ENCODE measurements at places on chromosomes 2 and 18.

- DNase-seq = no peak
Measured at GRCh38 chr2:46764547-46764946, 151.1 kb downstream of the MCFD2 start.

DNA sequence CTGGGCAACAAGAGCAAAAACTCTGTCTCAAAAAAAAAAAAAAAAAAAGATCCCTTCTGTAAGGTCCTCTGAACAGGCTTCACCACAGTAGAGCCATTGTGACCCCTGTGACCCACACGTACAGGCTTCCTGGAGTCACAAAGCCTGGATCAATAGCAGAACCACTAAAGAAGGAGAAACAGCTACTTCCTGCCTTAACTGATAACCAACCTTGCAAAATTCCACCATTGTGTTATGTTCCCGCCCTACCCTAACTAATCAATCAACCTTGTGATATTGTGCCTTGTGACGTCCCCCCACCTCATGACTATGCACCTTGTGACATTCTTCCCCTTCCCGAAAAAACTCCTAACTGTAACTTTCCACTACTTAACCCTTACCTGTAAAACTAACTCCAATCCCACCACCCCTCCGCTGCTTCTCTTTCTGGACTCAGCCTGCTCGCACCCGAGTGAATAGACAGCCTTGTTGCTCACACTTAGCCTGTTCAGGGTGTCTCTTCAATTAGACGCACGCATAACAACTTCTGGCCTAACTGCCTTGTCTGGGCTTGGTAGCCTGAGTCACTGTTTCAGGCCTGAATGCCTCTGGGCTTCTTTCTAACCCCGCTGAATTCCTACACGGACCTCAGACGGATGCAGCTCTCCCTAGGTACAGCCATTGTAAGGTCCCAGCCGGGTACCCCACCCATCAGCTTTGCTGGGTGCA, 13.9 kb downstream of the SCYGR8 start:
- no peak for DNase-seq

DNA sequence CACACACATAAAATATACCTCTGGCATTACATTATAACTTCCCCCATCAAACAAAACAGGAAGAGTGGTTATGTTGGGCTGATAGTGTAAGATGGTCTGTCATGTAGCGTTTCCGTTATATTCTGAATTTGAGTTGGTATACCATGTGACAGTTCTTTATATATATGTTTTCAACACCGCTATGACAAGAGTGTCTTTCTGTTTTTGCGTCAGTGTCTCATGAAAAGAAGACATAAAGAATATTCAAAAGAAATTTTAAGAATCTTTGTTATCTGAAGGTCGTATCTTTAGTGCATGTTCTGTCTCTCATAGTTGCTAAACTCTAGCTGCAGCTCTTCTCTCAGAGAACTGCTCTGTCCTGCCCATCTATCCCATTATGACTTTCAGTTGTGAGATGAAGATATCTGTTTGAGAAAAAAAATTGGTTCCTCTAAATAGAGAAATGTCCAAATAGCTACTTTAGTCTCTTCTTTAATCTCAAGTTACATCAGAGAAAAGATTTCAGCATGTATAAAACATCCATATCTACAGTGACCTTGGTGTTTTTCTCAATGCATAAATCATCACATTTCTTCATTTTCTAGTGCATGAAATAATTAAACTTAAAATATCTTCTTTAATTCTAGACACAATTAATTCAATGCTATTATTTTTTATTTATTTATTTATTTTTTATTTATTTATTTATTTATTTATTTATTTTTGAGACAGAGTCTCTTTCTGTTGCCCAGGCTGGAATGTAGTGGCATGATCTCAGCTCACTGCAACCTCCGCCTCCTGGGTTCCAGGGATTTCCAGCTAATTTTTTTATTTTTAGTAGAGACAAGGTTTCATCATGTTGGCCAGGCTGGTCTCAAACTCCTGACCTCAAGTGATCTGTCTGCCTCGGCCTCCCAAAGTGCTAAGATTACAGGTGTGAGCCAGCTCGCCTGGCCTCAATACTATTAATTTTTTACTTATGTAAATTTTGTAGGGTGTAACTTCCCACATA, 24.3 kb upstream of the PSME4 start:
- DNase-seq = no peak

- DNase-seq = no peak
Measured at GRCh38 chr2:15701341-15701907, 109.8 kb downstream of the DDX1 start.

GRCh38 chr18:31058897-31059296, 16.4 kb upstream of the DSC3 start:
- no peak for DNase-seq

DNA sequence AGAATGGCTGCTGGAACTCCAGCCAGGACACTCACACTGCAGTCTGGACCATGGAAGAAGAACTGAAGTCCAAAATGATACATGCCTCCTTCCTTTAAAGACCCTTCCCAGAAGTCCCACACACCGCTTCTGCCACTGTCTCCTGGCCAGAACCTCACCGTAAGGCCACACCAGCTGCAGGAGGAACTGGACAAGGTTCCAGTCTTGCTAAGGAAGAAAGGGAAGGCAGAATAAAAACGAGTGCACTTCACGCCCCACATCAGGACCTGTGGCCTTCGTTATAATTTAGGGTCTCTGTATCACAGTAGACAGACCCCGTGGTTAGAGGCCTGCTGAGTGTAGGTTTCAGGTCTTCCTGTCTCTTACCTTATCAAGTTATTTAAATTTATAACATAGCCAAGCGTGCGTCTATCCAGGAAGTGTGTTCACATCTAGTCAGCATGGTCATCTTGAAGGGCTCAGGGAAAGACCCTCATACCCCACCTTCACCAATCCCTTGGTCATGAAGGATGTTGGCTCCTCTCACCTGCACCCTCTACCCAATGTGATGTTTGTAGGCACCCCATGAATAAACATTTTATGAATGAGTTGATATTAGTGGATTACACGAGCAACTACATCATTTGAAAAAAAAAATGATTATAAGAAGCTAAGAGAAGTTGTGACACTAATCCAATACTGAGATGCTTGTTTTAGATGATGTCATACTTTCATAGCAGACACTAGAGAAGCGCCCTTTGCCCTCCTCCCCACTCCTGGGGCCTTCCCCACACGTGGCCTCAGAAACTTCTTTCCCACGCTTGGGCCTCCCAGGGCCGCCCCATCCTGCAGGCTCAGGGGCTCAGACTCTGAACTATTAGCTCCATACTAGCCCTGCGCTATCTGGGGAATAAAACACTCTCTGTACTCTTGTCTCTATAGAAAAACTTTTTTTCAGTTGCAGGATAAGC, 157.6 kb downstream of the FAM210A start:
- DNase-seq = peak; percentile 60

- no peak for DNase-seq
Measured at GRCh38 chr18:62963507-62963906, 248.2 kb downstream of the PHLPP1 start.

DNA sequence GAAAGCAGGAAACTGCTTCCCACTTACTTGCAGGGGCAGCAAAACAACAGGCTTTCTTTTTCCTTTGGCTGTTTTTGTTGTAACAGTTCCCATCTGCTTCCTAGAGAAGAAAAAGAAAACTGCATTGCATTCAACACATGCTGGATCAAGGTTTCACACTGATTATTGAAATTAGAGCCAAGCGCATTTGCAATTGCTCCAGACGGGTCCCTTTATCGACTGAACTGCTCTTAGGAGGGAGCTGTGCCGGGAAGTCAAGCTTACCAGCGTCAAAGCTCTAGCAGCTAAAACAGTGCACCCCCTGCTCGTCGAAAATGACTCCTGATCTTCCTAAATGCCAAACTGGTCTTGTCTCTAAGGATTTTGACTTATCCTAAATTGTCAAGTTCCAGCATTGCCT, 164.0 kb upstream of the SESTD1 start:
- DNase-seq = no peak

GRCh38 chr18:8786483-8787370, 81.4 kb downstream of the MTCL1 start:
- DNase-seq = no peak

- DNase-seq = no peak
Measured at GRCh38 chr2:173199294-173199693, 123.6 kb downstream of the MAP3K20 start.

DNA sequence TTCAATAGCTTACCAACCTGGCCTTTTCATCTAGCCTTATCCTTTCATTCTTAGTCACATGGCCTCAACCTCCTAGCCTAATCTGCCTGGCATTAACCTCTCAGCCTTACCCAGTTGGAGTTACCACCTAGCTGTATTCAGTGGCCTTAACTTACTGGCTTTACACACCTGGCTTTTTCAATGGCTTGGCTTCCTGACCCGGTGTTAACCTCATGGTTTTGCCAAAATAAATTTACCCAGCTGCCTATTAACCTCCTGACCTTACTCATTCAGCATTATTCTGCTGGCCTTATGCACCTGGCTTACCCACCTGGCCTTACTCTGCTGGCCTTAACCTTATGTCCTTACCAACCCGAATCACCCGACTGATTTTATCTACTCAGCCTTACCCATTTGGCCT, 135.5 kb upstream of the ZSWIM2 start:
- no peak for DNase-seq

DNA sequence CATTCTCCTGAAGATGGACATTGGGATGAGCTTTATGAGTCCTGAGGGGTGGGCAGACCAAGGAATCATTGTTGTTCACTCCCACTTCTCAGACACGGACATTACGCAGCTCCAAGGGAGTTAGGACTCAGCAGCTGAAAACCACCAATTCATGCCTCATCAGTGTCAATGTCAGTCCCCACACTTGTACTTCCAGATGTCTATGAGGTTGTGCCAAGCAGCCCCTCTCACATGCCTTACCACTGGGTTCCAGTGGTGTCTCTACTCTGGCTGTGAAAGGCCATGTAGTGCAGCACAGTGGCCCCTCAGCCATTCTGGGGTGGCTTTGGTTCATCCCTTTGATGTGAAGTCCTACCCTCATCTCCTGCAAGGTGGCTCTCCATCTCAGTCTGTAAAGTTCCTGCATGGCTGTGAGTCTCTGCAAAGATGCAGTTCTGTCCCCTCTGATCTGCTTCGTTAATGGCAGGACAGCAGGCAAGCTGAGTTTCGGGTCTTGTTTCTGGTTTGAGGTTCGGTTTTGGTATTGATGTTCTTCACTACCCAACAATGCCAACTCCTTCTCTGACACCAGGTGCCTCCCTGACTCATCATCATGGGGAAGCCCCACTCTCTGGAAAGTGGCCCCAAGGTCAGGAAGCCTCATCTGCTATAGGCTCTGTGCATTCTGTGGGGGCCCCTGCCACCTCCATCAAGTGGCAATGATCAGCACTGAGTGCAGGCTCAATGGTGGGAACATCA, 14.0 kb upstream of the COL6A3 start:
- peak; percentile 90 for DNase-seq

DNA sequence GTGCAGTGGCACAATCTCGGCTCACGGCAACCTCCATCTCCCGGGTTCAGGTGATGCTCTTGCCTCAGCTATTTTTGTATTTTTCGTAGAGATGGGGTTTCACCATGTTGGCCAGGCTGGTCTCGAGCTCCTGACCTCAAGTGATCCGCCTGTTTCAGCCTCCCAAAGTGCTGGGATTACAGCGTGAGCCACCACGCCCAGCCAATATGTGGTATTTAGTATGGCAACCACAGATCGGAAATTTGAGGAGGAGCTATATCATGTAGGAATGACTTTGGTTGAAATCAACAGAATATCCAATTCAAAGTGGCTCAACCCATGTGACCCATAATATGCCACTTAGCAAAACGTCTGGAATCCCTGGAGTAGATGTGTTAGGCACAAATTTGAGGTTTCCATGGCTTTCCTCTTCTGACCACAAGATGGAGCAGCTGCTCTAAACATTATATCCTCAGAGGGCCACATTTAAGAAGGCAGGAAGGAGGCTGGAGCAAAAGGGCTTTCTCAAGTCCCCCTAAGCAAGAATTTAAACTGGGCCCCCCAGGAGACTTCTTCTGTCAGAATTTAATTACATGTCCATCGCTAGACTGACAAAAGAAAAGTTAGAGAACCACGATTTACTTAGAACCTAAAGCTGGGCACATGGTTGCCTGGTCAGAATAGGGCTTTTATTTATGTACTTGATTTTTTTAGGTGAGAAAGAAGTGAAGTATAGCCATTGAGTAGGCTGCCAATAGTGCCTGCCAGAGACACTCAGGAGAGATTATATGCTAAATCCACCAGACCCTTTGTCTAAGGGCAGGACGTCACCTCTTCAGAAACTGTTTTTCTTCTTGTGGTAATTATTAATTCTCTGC, 49.6 kb upstream of the ITSN2 start:
- peak; percentile 45 for DNase-seq

GRCh38 chr2:24521975-24522639, 31.1 kb downstream of the NCOA1 start:
- no peak for DNase-seq

- no peak for DNase-seq
Measured at GRCh38 chr2:134457765-134458472, 204.0 kb downstream of the MGAT5 start.

GRCh38 chr18:49878567-49879270, 65.4 kb upstream of the ACAA2 start:
- no peak for DNase-seq

DNA sequence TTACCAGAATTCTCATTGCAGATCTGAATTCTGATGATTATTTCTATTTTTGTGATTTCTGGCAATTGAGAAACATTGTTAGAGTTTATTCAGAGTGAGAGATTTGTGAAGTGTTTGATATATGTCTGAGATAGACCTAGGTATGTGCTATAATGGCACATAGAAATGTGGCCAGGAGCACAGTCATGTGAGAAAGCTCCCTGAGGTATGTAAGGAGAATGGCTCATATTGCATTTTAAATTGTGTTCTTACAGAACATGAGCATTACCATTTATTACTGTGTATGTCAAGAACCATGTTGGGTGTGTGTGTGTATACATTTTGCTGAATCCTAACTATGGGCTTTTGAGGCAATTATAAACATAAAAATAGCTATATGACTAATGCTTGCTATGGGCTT, 101.2 kb downstream of the RAPGEF4 start:
- DNase-seq = no peak

DNA sequence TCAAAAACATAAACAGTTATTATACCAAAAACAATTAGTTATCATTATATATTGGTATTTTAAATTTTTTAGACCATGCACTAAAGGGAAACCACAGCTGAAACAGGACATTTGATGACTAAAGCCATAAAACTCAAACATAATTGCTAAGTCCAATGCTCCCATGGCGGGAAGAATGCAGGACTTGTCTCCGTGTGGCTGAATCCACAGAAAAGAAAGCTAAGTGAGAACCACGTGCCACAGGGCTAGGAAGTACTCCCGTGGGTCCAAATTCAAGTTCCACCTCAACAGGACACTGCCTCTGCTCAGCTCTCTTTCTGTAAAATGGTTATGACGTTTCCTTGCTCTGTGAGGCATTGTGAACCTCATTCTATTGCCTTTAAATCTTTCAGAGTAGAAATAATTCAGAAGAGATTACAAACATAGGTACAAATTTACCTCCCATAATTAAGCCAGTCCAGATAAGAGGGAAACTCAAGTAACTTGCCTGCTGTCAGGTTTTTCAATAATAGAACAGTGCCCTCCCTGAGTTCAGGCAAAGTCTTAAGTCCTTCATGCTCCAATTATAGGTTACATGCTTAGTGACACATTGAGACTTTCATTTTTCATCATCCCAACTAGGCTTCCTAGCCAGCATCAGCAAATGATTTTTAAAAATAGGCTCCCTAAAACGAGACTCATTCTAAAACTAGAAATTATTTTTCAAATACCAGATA, 36.7 kb downstream of the FTCDNL1 start:
- no peak for DNase-seq
